ENCODE measurements at places on chromosomes 4 and X.

DNA sequence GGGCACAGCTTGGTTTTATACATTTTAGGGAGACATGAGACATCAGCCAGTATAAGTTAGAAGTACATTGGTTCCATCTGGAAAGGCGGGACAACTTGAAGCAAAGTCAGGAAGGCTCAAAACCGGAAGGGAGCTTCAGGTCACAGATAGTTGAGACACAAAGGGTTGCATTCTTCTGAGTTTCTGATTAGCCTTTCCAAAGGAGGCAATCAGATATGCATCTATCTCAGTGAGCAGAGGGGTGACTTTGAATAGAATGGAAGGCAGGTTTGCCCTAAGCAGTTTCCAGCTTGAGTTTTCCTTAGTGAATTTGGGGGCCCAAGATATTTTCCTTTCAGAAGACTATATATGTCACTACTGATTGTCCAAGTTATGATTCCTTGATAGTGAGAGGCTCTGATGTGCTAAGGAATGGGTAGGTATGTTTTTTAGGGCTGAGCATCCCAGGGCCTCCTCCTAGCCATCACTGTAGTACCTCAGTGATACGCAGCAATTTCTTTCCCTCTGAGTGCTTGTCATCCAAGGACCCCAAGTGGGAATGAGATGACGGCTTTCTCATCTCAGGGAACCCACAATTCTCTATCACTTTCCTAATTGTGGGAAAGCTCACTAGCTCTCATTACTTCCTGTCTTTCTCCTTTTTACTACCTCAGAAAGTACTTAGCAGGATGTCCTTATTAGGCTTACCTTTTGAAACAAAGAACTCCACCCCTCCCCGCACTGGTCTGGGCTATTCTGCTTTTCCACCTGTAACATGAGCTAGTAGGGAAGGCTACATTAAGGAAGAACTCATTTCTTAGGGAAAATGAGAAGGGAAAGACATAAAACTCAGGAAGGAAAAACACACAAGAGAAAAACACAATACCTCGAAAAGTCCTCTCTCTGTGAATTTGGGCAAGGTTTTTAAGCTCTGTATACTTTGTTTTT is 632.7 kb downstream of the RAPGEF2 start:
- DNase-seq: no peak

GRCh38 chrX:100194082-100194775 is 215.8 kb downstream of the PCDH19 start:
- DNase-seq: no peak

DNA sequence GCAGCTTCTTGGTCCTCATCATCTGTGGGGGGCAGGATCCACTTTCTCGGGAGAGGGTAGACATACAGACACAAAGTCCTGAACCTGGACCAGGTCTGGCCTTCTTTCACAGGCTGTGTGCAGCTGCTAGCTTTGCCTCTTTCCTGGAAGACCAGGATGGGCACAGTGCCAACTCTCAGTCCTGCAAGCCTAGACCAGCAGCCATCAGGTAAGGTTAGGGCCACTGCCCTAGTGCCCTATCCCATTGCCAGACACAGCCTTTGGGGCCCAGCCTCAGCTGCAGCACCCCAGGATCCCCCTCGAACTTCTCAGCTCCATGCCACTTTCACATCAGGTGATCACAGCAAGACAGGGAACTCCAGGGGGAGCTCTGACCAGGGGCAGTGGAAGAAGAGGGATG is 38.4 kb downstream of the ZNF185 start:
- DNase-seq: no peak

- no peak for DNase-seq
Measured at GRCh38 chr4:171621646-171622045, 191.6 kb upstream of the GALNTL6 start.

DNA sequence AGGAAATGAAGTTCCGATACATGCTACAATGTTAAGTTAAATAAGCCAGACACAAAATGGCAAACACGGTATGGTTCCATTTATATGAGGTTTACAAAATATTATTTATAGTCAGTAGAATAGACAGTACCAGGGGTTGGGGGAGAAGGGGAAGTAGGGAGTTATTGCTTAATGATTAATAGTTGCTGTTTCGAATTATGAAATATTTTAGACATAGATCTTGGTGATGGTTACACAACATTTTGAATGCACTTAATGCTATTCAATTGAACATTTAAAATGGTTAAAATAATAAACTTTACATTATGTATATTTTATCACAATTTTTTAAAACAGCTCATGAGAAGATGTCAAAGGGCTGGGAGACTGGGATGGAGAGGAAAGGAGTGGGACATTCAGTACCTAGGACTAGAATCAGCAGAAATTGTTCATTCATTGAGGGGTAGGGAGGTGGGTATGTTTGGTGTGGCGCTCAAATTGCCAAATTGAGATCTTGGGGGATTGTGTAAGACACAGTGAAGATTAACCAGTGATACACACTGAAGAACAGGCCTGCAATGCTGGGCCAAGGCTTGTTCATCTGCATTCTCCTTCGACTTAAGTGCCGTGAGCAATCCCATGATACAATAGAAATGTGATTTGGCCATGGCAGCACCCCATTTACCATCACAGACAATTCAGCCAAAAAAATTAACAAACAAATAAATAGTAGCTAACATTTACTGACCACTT is 165.6 kb upstream of the GALNT7 start:
- DNase-seq: no peak

Measured in fibroblast of upper back skin (primary cell).